ENCODE measurements at places on chromosomes 2 and 18.

GRCh38 chr2:105752691-105753358, 8.1 kb downstream of the NCK2 start:
- no peak for DNase-seq

GRCh38 chr2:45446016-45446415, 165.1 kb downstream of the SRBD1 start:
- no peak for DNase-seq

DNA sequence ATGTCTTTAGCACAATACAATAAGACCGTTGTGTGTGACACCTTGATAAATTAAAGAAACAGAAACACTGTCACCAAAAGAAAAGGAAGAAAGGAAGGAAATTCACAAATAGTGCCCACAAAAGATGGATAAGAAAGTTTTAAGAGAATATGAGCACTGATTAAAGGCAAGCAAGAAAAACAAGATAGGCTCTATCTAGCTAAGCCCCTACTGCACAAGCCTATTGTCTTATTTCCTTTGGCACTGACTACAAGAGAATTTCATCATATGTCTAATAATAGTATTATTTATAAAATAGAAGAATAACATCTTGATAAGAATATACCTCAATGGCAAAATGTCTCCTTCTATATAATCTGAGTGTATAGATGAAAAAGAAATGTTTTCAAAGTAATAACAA, 335.7 kb downstream of the NCKAP5 start:
- DNase-seq, result no peak

- DNase-seq, result no peak
Measured at GRCh38 chr2:145018502-145018901, 498.6 kb upstream of the ZEB2 start.

DNA sequence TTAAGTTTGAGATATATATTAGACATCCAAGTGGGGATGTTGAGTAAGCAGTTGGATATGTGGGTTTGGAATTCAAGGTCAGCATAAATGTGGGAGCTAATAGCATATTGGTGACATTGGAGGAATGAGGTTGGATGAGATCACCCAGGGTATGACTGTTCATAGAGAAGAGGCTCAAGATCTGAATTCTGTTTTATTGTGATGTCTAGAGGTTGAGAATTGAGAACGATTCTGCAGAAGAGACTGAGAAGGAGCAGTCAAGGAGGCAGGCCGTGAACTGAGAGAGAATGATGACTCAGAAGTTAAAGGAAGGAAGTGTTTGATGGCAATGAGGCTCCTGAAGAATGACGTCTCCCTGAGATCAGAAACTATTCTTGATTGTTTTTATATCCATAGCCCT, 5.9 kb downstream of the SERPINB11 start:
- DNase-seq, result no peak

- DNase-seq, result no peak
Measured at GRCh38 chr2:232893834-232894233, 23.8 kb downstream of the SNORC start.

DNA sequence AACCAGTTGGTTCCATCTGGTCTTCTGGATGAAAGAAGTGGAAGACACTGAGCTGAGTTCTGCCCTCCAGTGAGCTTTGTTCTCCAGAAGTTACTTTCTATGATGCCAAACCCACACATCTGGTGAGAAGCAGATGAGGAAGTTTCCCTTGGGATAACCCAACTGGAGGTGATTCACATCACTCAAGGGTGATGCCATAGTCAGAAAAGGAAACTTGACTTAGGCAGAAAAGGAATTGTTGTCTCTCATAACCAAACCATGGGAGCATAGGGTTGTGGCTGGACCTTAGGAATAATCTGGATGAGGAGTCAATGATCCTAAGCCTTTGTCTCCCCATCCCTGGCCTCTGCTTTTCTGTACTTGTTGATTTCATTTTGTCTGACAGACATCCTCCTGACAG, 43.7 kb downstream of the CDC42EP3 start:
- DNase-seq, result no peak

DNA sequence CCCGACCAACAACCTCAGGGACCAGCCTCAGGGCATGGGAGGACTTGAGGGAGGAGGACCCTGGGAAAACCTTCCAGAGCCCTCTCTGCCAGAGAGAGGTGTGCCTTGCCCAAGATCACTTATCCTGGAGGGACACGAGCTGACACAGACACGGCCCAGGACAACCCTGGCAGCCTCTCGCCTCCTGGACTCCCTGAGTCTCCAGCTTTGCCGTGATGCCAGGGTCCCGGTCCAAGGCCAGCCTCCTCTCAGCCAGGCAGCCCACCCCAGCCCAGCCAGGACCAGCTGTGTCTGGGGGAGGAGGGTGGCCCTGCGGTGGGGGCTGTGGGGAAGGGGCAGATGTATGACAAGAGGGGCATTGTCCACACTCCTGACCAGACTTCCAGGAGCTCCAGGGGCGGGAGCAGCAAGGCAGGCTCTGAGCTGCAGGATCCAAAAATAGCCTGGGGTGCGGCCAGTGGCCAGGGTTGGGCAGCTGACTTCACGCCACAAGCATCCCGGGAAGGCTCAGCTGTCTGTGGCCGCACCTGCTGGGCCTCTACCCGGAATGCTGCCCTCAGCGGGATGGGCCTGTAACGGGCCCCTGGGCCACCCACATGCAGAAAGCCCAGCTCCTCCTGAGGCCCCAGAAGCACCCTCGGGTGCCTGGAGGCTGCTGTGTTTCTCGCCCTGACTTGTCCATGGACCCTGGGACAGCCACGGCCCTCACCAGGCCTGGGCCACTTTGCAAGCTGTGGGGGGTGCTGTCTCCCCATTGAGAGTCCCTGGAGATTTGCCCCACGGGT, 65.5 kb upstream of the GPC1 start:
- no peak for DNase-seq

DNA sequence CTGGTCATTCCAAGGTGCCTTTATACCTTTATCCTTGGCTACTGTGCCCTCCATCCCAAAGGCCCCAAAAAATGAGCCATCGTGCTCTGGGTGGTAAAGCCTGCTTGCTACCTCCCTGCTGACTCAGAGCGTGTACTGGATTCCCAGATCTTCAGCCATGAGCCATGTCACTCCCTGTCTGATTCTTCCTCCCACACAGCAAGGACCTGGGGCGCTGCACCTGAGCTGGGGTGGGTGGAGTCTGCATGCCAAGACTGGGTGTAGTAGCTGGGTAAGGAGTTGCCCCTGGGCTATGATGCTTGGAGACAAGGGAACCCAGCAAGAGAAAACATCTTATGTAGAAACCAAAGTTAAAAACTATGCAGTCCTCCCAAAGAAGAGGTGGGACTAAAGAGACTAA, 37.2 kb upstream of the APCDD1 start:
- no peak for DNase-seq

GRCh38 chr2:8252997-8253694, 428.7 kb upstream of the ID2 start:
- no peak for DNase-seq

GRCh38 chr2:71583876-71584275, 130.5 kb downstream of the DYSF start:
- no peak for DNase-seq

DNA sequence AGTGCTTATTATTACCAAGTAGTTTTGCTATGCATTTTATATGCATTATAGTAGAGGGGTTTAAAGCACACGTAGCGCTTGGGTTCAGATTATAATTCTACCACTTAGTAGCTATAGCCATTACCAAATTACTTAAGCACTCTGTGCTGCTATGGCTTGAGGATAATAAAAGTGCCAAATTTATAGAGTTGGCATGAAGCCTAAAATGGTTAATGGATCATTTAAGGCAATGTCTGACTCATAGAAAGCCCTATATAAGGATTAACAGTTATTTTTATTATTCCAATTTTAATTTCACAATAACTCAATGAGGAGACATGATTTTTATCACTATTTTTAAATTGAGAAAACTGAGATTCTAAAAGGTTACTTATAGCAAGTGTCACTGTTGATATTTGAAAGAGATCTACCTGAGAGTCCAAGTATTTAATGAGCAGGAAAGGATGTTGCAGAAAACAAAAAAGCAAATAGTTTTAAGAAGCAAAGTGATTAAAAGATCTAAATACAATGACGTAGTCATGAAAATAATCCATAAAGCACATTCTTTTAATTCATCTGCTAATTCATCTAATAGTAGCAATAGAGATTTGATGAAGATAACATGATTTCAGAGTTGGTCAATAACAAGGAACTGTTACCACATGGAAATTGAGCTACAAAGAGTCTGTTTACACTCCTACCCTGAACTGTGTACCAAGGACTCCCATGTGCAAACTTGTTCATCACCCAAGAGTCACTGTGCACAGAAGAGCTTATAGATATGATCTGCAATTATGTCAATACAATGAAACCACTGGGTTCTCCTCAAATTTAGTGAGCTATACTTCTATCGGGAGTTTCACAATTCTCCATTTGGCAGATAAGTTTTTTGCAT, 78.8 kb upstream of the DTNA start:
- no peak for DNase-seq

DNA sequence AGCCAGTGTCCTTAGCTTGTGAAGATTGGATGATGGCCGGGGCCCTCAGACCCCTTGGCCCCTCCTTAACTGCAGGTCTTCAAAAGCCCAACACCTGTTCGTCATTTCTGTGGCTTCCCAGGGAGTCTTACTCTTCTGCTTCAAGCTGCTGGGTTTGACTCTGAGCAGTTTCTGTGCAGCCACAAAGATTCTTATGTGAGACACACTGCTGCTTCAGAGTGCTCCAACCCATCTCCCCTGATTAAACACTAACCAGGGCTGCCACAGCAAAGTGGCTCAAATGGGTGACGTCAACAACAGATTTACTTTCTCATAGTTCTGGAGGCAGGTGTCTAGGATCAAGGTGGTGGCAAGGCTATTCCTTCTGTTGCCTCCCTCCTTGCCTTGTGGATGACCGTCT, 40.8 kb downstream of the TSN start:
- no peak for DNase-seq

GRCh38 chr2:105682401-105682800, 62.3 kb upstream of the NCK2 start:
- no peak for DNase-seq

DNA sequence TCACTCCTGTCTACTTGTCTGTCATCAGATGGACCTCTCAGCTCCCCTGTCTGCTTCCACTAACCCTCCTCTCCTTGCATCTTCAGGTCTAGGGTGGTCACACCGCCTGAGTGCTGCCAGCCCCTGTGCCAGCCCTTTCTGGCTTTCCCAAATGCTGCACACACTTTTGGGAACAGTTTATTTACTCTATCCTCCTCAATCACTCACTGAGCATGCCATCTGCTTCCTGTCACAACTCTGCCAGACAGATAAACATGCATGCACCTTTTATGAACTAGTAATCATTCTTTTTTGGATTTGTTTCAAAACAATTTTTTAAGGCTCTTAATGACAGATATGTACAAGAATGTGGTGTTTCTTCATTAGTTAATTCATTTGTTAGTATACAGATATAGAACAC, 56.3 kb upstream of the CCDC195 start:
- DNase-seq, result no peak

DNA sequence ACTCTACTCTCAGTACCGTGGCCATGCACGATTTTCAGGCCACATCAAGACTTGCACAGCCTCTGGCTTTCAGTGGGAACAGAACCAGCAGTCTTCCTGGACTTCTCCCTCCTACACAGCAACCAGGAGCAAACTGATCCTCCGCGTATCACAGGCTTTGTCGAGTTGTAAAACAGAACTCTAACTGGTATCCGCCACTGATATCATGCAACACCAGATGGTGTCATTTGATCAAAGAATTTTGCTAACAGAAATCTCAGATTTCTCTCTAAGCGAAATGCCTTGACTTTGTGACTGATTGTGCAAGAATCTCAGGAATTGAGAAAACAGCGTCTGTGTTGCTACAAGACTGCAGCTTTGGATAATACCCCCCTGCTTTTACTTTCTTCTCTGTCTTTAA, 85.7 kb downstream of the COPS8 start:
- DNase-seq, result no peak

DNA sequence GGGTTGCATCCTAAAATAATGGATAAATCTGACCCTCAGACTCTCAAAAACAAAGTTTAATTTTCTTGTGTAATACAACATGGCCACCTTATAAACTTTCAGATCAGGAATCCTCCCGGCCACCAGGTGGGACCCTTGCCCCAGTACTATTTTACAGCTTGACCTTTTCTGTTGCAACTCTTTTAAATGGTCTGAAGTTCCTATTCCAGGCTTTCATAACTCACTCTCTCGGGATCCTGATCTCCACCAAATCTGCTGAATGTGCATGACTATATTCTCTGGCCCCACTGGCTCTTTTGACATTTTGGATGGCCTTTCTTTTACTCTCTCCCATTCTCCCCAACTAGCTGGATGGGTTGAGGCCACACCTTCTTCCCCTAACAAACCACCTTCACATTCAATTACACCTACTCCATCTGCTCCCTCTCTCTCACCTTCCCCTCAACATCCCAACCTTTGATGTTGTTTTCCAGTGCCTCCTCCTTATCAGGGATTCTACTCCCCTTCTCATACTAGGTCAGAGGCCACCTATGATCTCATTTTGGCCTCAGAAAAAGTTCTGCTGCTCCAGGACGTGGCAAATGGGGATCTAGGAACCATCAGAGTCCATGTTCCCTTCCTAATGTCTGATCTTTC, 70.8 kb downstream of the SESTD1 start:
- no peak for DNase-seq

- no peak for DNase-seq
Measured at GRCh38 chr2:26542676-26543505, 65.0 kb upstream of the OTOF start.

DNA sequence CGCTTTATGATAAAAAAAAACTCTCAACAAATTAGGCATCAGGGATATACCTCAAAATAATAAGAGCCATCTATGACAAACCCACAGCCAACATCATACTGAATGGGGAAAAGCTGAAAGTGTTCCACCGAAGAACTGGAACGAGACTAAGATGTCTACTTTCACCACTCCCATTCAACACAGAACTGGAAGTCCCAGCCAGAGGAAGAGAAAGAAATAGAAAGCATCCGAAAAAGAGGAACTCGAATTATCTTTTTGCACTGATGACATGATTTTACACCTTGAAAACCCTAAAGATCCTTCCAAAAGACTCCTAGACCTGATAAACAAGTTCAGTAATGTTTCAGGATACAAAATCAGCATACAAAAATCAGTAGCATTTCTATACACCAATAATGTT, 121.6 kb downstream of the ZRANB3 start:
- DNase-seq, result no peak

GRCh38 chr2:30216157-30216556, 15.2 kb upstream of the LBH start:
- no peak for DNase-seq

DNA sequence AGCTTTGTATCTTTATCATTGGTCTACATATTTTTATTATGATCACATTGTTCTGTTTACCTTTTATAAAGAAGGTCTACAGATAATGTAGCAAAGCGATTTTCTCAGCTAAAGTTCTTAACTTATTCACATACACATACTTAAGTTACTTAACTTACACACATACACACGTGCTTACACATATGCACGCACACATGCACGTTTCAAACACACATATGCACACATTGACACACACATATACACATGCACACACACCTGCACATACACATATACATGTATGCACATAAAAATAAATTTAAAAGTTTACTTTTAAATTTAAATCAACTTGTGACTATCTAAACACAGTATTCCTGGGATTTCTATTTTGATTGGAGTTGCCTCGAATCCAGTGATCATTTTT, 1204.5 kb upstream of the SLC39A10 start:
- DNase-seq, result no peak

Measured in right renal pelvis (tissue), 4 donors.